Activated CD4-positive, alpha-beta T cell treated with anti-CD3 and anti-CD28 coated beads, Interleukin-2, amount 50 U/mL, for 1 hour (primary cell): ENCODE measurements at places on chromosomes 5 and 9.

DNA sequence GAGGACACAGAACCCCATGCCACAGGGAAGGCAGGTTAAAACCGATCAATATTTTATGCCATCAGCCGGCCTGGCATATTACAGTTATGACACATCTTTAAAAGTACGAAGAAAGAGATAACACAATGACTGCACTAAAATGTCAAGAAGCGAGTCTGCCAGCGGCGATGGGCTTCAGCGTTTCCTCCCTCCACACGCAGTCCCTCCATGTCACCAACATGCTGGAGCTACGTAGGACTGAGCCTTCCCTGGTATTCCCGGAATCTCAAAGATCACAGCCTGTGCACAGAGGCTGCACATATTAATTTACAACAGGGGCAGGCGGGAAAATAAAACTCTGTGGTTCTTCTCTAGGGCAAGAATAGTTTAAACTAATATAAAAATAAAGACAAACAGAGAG, 257.7 kb downstream of the IRX1 start:
- DNase-seq = no peak

GRCh38 chr9:20303996-20304395, 318.3 kb downstream of the MLLT3 start:
- no peak for DNase-seq

GRCh38 chr5:33828626-33829308, 63.0 kb downstream of the ADAMTS12 start:
- DNase-seq = no peak

DNA sequence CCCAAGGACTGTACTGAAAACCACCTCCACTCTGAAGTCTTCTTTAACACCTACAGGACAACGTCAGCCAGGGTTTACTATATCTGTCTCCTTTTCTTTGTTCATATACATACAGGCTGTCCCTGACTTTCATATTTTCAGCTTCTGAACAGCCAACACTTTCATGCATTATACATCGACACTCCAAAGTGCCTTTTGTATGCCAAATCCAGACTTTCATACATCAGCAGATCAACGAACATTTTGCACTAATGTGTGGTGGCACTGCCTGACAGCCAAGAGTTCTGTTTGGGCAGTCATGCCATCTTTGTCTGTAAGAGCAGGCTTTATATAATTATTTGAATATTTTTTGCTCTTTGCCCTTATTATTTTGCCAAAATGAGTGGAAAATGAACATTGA, 487.4 kb downstream of the CETN3 start:
- DNase-seq = no peak

DNA sequence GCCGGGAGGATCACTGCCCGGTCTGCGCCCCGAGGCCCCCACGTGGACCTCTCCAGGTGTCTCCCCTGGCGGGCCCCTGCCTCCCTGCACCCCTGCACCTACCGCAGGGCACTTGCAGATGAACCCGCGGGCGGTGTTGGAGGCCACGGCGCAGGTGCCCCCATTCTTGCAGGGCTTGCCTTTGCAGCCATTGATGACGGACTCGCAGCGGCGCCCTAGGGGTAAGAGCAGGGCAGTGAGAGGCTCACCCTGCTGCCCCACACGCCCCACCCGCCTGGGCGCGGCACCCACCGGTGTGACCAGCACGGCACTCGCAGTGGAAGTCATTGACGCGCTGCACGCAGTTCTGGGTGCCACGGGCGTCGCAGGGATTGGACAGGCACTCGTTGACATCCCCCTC, 23.6 kb upstream of the SEC16A start:
- DNase-seq = no peak

- no peak for DNase-seq
Observed at GRCh38 chr5:157279605-157280239, 13.8 kb downstream of the CYFIP2 start.

DNA sequence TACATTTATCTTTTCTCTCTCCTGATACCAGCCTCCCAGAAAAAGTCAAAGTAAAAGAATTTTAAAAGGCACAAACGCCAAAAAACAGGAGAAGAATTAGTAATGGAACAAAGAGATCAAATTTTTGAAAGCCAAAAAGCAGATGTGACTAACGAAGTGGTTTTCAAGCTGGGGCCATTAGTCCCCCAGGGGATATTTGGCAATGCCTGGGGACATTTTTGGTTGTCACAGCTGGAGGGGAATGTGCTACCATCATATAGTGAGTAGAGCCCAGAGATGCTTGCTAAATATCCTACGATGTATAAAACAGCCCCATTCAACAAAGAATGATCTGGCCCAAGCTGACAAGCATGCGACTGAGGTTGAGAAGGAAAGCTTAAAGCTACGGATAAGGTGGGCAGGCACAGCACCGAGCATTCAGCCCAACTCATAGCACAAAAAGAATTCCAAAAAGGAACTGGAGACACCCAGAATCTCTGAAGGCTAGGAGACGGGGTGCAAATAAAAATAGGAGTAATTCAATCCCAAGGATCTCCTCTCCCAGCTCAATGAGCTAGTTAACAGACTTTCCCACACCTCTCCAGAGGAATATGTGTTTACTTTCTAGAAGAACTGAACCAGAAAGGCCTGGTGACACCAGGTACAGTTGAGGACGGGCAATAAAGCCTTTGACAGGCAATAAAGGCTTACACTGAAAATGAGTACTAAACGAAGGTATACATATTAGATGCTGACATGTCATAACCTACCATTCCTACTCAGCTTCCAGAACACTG, 269.0 kb downstream of the DENND1A start:
- no peak for DNase-seq

DNA sequence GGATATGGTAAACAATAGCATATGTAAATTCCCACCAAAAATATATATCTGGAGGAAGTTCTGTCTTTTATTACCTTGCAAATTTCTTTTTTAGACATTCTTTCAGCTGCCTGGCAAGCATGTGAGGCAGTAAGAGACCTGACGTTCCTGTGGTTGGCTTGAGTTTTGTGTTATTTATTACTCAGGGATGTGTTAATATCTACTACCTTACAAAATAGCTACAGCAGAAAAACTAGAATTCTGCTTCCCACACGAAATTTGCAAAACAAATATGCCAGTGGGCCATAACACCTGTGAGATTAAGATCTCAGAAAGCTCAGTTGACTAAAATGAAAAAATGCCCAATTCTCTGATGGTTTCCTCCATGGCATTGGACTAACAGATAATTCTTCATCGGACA, 274.2 kb downstream of the TMEM167A start:
- DNase-seq = no peak

GRCh38 chr5:175599210-175599609, 58.7 kb upstream of the HRH2 start:
- DNase-seq = no peak

- DNase-seq = no peak
Observed at GRCh38 chr5:17156463-17156862, 61.0 kb upstream of the BASP1 start.

DNA sequence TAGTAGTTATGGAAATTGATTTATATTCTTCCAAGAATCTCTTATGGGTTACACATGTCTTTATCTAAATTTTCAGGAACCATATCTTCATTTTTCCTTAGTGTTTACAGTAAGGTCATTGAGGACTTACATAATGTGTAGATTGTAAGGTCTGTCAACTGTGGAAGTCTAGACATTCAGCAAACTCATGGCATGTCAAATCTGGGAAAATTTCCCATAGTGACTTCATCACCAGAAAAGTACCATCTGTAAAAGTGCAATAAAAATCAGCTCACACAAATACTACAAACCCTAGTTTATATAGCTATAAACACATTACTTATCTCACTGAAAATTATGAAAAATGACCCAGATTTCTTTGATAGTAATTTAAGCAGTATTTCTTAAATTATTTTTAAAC, 419.4 kb downstream of the MTRR start:
- DNase-seq = no peak

- no peak for DNase-seq
Observed at GRCh38 chr5:74978345-74978744, 74.0 kb downstream of the GCNT4 start.

- DNase-seq = no peak
Observed at GRCh38 chr5:73443829-73444498, 4.6 kb downstream of the FOXD1 start.

GRCh38 chr5:96817506-96817905, 9.8 kb upstream of the ERAP1 start:
- DNase-seq = no peak

- DNase-seq = no peak
Observed at GRCh38 chr5:43680286-43680685, 77.3 kb downstream of the NNT start.

GRCh38 chr9:13274886-13275641, 4.4 kb downstream of the MPDZ start:
- DNase-seq = no peak

DNA sequence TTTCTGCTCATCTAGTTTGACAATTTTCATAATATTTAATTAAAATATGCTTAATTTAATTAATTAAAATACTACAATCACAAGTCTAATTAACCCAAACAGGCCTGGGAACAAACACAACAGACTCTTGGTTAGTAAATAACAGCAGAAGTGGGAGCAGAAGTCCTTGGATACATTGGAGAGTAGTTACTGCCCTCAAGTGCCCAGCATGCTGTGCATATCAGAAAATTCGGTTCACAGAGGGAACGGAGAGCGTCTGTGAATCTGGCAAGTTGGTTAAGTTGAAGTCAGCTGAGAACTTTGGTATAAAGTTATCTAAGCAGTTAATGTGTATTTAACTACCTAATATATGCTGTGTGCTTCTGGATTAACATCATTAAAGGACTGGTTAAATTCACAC, 87.0 kb upstream of the ATG10 start:
- no peak for DNase-seq

- DNase-seq = no peak
Observed at GRCh38 chr5:126106029-126106428, 317.2 kb upstream of the GRAMD2B start.

DNA sequence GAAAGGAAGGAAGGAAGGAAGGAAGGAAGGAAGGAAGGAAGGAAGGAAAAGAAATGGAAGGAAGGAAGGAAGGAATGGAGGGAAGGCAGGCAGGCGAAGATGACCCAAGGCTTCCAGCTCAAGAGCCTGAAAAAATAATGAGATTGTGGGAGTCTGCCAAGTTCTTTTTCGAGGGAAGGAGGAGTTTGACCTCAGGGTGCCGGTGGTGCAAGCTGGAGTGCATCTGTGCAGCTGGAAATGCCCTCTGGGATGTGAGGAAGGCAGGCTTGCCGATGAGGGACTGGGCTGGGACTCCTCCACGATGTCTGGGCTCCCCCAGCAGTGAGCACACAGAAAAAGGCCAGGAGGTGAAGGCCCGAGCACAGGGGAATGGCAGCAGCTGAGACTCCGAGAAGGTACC, 154.9 kb upstream of the DAPK1 start:
- DNase-seq = no peak

- no peak for DNase-seq
Observed at GRCh38 chr5:60196385-60197113, 303.0 kb upstream of the PDE4D start.

- DNase-seq = no peak
Observed at GRCh38 chr5:149298842-149299404, 27.3 kb downstream of the AFAP1L1 start.

DNA sequence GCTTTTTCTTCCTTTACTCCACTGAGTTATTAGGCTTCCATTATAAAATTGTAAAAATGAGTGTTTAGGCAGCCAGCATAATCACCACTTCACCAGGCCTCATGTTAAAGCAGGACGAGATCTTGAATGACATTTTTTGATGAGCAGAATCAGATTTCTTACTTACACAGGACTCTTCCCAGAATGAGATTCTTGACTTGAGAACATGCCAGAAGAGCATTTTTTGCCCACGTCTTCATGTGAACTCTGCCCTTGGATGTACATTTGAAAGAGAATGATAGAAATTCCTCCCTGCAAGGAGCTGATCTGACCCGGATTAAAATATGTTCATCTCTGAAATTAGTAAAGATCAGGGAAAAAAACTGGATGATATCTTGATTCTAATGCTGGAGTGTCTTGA, 212.1 kb upstream of the ADRA1B start:
- no peak for DNase-seq

DNA sequence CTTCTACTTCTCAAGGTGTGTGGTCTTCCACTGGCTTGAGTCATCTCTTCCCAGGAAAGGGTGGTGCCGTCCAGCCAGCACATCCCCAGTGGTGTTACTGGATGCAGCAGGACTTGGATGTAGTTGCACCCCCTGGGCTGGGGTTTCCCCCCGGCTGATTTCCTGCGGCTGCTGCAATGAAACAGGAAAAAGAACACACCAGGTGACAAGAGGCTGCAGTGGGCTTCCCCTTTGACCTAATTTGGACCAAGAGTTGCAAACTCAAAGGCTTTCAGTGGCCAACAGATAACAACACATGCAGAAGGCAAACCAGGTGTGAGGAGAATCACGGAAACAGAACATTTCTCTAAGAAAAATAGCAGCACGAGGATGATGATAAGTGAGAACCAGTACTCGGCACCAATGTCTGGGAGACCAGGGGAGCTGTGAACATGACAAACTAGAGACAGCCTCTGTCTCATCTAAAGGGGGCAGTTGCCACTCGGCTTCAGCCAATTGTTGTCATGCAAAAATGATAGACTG, 83.7 kb downstream of the PDE6A start:
- no peak for DNase-seq

DNA sequence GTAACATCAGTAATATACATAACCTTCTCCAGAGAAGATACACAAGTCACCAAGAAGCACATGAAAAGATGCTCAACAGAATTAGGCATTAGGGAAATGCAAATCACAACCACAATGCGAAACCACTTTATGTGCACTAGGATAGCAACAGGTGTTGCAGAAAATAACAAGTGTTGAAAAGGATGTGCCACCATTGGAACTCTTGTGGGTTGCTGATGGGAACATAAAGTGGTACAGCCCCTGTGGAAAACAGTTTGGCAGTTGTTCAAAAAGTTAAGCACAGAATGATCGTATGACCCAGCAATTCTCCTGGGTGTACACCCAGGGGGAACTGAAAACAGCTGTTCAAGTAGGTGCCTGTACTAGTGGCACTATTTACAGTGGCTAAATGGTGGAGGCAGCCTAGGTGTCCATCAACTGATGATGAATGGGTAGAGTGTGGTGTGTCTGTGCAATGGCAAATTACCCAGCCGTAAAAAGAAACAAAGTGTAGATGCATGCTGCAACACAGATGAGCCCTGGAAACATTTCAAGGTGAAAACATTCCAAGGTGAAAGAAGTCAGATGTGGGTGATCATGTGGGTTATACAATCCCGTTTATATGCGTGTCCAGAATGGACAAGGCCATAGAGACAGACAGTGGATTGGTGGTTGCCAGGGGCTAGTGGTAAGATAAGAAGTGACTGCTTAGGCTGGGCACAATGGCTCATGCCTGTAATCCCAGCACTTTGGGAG, 27.2 kb downstream of the CCDC69 start:
- no peak for DNase-seq
